Effector memory CD4-positive, alpha-beta T cell (primary cell): ENCODE measurements at places on chromosomes 16 and 17.

- no peak for DNase-seq
These were observed 23.3 kb downstream of the ELAC2 start for GRCh38 chr17:12994341-12995074.

DNA sequence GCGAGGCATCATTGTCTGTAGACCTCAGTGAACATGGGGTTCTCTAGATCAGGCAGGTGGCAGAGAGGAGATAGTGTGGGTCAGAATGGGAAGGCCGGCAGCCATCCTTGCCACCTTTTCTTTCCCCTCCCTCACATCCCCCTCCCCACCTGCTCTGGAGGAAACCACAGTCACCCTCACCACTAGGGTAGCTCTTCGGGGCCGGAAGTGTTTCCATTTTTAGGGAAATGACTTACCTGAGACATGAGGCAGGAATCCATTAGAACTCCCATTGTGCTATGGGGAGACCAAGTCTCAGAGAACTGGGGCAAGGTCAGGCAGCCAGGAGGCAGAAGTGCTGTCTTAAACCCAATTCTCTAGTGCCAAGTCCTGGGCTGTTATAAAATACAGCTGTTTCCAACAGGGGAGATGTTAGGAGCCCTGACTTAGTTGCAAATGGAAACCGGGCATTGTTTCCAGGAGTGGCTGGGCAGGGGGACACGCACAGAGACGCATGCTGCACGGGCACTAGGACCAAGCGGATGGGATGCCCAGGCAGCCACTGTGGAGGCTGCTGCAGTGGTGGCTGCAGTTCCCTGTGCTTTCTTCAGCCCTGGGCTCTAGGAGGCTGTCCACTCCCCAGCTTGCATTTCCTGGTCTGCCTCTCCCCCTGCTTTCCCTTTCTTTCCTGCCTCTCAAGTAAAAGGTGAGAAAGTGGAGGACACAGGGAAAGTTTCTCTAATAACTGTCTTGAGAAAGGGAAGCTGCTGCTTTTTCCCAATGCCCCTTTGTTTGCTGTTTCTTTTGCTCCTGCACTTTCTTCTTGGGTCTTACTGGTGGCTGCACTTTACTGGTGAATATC, 2.8 kb downstream of the HAS3 start:
- no peak for DNase-seq

GRCh38 chr16:57070424-57070823, 22.0 kb upstream of the CPNE2 start:
- DNase-seq, result no peak

DNA sequence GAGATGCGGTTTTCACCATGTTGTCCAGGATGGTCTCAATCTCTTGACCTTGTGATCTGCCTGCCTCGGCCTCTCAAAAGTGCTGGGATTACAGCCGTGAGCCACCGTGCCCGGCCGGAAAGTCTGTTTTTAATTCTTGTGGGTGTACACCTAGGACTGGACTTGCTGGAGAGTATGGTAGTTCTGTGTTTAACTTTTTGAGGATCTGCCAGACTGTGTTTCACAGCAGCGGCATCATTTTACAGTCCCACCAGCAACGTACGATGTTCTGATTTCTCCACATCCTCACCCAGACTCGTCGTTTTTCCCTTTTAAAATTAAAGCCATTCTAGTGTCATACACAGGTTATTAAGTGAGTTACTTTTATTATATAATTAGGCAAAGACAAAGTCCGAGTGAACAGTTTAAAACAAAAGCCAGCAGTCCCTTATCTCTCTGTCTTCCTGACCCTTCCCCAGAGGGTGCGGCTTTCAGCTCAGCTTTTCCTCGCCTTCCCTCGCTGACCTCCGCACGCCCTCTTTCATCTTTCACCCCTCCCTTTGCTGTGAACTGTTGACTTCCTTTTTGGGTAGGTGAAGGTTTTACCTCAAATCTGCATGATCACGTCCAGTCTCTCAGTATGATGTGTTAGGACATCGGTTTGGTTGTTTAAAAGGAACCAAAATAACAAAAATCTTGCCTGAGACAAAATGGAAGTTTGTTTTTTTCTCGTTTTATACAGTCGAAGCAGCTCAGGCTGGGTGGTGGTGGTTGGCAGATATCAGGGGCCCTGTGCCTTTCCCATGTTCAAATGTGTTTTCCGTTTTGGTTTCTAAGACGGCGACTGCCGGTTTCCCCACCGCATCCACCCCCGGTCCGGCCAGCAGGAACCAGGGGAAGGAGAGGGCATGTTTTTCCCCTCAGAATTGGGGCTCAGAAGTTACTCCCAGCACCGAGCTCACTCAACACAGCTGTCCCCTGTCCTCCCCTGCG, 18.0 kb downstream of the FAM234A start:
- DNase-seq, result no peak

GRCh38 chr17:41992576-41992975, 24.7 kb downstream of the DNAJC7 start:
- no peak for DNase-seq

- no peak for DNase-seq
These were observed 8.3 kb downstream of the TUBB3 start for GRCh38 chr16:89931305-89931896.

DNA sequence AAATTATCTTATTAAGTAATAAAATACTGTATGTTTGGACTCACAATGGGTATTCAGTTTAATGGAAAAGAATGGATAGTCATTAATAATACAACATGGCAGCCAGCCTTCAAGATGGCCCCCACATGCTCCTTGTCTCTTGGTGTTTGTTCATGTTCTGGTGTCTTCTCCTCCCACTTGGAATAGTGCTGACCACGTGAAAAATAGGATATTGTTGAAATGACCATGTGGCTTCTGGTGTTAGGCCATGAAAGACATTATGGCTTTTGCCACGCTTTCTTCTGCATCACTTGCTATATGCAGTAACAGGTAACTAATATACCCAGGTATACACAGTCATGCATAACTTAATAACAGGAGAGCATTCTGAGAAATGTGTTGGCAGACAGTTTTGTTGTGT, 341.0 kb downstream of the KCNJ2 start:
- no peak for DNase-seq

DNA sequence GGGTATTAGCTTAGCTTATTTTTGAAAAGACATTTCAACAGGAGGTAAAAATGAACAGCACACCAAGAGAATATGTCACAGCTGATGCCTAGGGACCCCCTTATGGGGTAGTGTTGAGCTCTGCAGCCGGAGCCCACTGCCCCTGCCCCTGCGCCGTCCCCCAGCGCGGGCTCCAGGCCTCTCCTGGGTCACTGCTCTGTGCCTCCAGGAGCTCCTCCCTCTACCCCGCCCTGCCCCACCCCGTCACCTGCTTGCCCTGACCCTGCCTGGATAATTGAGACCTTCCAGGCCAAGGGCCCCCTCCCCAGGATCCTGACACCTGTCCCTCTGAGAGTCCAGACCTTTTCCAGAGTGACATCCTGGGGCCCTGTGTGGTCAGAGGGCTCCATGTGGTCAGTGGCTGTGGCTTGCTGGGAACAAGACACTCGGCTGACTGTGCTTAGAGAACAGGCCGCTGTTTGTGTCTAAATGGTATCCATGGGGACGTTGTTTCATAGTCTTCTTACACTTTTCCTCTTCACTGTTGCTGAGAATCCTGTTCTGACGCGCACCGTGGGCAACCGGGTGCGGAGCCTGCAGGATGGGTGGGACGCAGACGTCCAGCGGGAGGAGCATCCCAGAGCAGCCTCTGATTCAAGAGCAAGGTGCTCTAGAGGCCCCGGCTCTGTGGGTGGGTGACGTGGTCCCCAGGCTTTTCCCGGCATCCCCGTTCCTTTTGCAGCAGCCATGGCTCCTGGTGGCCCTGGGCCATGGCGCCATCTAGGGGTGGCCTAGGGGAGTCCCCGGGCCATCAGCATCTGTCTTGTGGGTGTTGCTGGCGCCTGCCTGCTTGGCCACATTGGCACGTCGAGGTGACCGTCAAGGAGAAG, 20.0 kb upstream of the WFIKKN1 start:
- DNase-seq, result peak; percentile 25

DNA sequence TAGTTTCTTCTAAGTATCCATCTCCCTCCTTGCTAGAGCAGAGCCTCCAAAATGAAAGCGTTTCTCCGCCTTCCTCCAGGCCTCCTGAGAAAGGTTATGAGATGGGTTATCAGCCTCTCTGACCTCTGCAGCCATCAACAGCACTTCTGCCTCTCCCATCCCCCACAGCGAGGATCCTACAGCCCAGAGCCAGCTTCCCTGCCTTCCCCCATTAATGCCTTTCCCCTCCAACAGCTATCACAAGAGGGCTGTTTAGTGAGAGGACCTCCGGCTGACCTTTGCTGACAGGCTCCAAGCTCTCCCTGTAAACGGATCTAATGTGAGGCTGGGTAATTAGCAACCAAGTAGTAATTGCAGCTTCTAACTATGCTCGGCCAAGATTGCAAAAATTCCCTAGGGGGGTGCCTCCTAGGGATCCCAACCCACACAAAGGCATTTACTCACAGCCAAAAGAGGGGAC, 55.8 kb downstream of the ZFHX3 start:
- DNase-seq, result no peak

- no peak for DNase-seq
These were observed 158.2 kb upstream of the TOX3 start for GRCh38 chr16:52705122-52705521.

GRCh38 chr16:72112452-72112792, 18.8 kb downstream of the DHX38 start:
- no peak for DNase-seq

DNA sequence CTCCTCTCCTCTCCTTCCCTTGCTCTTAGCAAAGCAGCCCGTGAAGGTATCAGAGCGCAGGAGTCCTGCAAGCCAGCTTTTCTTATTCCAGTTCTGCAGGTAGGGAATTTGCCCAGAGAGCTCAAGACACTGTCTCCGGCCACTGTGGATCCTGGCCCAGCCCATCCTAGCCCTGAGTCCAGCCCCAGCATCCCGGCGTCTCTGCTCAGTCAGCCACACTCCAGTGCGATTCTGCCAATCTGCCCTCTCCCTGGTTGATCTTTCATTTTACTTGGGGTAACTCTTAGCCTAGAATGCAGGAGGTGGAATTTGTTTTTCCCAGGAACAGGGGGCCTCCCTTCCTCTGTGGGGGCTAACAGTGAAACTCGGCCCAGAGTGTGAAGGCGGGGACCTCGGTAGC, 176.9 kb upstream of the GSE1 start:
- no peak for DNase-seq

DNA sequence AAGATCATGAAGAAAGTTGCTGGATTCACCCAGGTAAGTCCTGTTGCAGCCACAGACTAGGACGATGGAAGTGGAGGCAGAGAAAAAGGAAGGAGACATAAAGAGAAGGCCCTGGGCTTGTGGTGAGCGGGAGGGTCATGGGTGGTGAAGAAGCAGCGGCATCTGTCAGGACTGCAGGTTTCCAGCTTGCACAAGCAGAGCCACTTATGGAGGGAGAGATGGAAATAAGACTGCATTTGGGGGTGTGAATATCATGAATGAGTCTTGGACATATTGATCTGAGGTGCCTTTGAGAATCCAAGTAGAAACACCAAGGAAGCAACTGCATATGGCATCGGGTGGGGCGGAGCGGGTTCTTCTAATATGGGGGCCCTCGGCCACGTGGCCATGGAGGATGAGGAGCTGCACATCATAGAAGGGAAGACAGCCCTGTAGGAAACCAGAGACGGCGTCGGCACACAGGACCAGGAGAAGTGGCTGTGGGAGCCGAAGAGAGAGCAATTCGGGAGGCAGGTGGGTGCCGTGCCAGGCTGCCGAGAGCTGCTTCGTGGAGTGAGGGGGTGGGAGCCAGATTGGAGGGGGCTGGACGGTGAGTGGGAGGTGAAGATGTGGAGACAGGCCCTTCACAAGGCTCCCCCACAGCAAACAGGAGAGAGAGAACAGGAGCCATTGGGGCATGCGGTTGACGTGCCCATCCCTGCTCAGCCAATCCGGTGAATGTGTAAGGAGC, 243.5 kb downstream of the GSG1L start:
- no peak for DNase-seq

GRCh38 chr16:54431041-54431996, 144.7 kb upstream of the IRX3 start:
- no peak for DNase-seq

GRCh38 chr16:26736084-26736483, 330.6 kb upstream of the C16orf82 start:
- no peak for DNase-seq

GRCh38 chr16:27723711-27724481, 174.0 kb downstream of the KATNIP start:
- no peak for DNase-seq

DNA sequence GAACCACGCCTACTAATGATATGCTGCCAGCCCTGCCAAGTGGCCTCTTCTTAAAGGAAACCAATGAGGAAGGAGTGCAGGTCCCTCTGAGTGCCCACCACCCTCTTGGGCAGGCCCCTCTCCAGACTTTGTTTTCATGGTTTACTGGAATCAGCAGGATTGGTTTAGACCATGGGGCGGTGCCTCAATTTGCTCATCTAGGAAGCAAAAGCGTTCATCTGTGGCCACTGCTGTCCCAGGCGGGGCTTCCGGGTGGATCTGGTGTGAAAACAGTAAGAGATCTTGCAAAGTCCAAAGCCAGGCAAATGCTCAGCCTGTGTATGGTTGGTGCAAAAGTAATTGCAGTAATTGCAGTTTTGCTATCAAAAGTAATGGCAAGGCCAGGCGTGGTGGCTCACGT, 71.3 kb downstream of the AMFR start:
- no peak for DNase-seq

DNA sequence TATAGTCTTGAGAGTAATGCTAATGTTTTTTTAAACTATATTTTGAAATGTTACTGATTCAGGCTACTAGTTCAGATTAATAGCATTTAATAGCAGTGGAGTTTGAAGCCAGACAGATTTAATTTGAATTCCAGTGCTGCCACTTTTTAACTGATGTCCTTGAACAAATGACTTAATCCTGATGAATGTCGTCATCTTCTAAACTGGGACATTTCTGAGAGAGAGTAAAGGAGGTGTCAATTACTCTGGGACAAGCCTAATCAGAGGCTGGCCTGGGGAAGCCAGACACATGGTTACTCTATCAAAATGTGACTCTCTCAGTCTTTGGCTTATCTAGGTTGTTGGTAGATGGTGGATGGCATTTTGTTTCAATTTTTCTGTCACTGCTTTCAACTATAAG, 246.7 kb downstream of the HS3ST3A1 start:
- no peak for DNase-seq

DNA sequence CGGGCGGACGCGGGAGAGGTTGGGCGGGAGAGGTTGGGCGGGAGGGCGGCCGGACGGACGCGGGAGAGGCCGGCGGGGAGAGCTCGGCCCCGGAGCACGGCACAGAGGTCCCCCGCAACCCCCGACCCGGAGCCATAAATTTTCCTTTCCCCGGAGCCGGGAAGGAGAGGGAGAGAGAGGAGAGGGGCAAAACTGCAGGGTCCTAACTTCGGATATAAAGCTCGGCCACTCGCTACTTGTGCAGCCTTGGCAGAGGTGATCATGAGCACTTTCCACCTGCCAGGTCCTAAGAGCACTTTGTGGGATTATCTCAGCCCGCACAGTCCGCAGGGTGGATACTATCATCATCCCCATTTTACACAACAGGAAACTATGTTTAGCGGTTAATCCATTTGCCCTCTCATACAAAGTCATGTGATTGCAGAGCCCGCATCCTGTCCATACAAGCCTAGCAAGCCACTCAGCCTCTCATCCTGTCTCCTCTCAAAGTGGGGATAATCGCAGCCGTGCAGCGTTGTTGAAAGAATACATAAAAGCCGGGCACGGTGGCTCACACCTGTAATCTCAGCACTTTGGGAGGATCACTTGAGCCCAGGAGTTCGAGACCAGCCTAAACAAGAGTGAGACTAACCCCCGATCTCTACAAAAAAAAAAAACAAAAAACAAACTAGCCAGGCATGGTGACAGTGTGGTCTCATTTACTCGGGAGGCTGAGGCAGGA, 780 bp upstream of the DCAKD start:
- DNase-seq, result peak; percentile 33

GRCh38 chr17:17326275-17326875, 23.2 kb downstream of the NT5M start:
- DNase-seq, result no peak
